ENCODE measurements at places on chromosomes 16 and 17.

GRCh38 chr16:68396481-68396880 lies 51.8 kb downstream of the SMPD3 start:
- no peak overlapping the region for H3K4me3 ChIP-seq
- DNase-seq, result no peak
- peaks cover 15% of the 10 kb centered on the region for H3K4me1 ChIP-seq
- H3K27ac ChIP-seq, result no peak overlapping the region
- H3K36me3 ChIP-seq, result no peaks in the 10 kb centered on the region
- H3K27me3 ChIP-seq, result peaks cover 25% of the 10 kb centered on the region

GRCh38 chr16:85400305-85401205 lies 212.6 kb upstream of the GSE1 start:
- H3K27me3 ChIP-seq, result no peaks in the 10 kb centered on the region
- DNase-seq, result no peak
- H3K4me1 ChIP-seq, result no peaks in the 10 kb centered on the region
- no peak overlapping the region for H3K27ac ChIP-seq
- H3K4me3 ChIP-seq, result no peak overlapping the region
- H3K36me3 ChIP-seq, result no peaks in the 10 kb centered on the region

DNA sequence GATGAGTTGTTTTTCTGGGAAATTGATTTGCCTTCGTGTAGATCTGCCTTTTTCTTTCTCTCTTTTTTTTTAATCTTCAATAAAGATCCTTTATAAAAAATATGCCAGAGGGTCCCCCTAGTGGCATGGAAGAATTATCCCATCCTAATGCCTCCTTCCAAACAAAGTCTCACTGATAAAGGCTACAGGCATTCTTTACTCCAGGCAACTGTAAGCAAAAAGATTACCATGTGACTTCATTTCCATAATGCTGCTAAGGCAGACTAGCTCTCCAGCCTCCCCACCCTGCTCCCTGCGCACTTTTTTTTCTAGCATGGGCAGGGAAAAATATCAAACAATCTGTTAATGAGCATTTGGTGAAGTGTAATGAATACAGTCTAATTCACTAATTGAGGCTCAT lies 220.2 kb upstream of the CDH8 start:
- no peaks in the 10 kb centered on the region for H3K27me3 ChIP-seq
- no peak for DNase-seq
- H3K36me3 ChIP-seq, result no peaks in the 10 kb centered on the region
- H3K27ac ChIP-seq, result no peak overlapping the region
- H3K4me1 ChIP-seq, result no peaks in the 10 kb centered on the region

- H3K36me3 ChIP-seq, result no peaks in the 10 kb centered on the region
- H3K27ac ChIP-seq, result no peak overlapping the region
- H3K4me3 ChIP-seq, result no peak overlapping the region
- H3K4me1 ChIP-seq, result no peaks in the 10 kb centered on the region
- peaks cover 8% of the 10 kb centered on the region for H3K27me3 ChIP-seq
Observed at GRCh38 chr17:28008513-28008912, 34.0 kb upstream of the NLK start.

DNA sequence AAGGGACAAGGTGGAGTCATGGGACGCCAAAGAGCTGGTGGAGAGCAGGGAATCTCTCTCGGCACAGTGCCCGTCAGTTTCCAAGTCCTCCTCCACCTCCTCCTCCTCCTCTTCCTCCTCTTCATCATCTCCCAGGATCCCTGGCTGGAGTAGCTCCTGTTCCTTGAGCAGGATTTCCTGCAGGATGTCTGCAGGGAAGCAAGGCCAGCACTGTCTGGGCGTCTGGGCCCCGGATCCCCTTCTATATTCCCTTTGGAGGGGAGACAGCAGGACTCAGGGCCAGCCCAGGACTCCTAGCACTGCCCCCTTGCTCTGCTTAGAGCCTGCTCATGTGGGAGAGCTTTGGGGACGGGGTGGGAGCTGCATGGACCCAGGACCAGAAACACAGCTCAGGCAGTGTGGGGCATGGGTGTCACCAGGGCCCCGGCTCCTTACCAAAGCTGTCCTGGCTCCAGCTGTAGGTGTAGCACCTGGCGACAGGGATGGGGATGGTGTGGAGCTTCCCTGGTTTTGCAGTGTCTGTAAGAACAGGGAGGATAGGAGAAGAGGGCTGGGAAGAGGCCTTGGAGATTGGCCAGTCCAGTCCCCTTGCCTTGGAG lies 21.3 kb upstream of the PIK3R6 start:
- no peak overlapping the region for H3K4me3 ChIP-seq
- H3K27ac ChIP-seq, result no peak overlapping the region
- peaks cover 12% of the 10 kb centered on the region for H3K4me1 ChIP-seq
- H3K36me3 ChIP-seq, result peaks cover 55% of the 10 kb centered on the region
- no peak for DNase-seq

All from T-helper 2 cell treated with Interferon-gamma antibody and Interleukin-4, amounts not matched to agents 5 μg/mL and 100 μg/mL, for 36 hours (primary cell).